ENCODE measurements at places on chromosomes 7 and 10. TPM values are rescaled to one million over a fixed set of nuclear protein-coding genes. Genes with fewer than 3 reads are reported as not detected.

OR6V1 gene
- not detected for total RNA-seq

HERC4 gene
- 77.4 TPM for total RNA-seq

NME8 gene
- 2.4 TPM for total RNA-seq

OR13A1 gene
- total RNA-seq = 0.56 TPM

GRCh38 chr10:49844775-49845595, 82.9 kb upstream of the OGDHL start:
- DNase-seq = no peak

DNA sequence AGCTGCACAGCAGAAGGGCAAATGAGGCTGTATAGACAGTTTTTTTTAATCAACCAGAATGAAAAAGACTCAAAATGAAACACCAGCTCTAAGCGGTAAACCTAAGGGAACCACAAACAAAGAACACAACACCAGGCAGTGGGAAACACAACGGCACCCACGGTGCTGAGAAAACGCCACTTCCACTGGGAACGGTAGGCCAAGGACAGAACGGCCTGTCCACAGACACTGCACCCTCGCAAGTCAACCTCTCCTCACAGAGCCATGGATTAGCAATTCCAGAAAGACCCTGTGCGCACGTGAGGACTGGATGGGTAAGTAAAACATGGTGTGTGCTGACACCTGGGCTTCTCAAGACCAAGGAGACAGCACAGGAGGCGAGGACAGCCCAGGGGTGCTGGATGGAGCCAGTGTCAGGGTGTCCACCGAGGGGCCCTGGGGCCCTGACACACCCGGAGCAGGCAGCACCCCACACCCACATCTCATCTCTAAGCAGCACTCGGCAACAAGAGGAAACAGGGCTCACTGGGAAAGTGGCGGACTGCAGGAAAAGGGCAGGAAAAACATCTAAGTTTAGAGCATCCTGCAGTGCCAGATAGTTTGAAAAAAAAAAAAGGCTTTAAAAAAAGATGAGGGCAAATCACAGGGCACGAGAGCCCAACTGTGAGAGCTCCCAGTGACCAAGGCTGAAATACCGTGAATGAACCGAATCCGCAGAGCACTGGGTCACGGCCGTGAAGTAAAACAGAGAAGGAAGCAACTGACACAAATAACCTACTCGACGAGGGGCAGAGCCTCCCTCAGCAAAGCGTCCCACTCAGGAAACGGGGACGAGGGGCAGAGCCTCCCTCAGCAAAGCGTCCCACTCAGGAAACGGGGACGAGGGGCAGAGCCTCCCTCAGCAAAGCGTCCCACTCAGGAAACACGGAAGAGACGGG, 120.2 kb downstream of the MAD1L1 start:
- no peak for DNase-seq

GRCh38 chr10:78359640-78360091, 326.0 kb downstream of the RPS24 start:
- DNase-seq = peak; percentile 30

DNA sequence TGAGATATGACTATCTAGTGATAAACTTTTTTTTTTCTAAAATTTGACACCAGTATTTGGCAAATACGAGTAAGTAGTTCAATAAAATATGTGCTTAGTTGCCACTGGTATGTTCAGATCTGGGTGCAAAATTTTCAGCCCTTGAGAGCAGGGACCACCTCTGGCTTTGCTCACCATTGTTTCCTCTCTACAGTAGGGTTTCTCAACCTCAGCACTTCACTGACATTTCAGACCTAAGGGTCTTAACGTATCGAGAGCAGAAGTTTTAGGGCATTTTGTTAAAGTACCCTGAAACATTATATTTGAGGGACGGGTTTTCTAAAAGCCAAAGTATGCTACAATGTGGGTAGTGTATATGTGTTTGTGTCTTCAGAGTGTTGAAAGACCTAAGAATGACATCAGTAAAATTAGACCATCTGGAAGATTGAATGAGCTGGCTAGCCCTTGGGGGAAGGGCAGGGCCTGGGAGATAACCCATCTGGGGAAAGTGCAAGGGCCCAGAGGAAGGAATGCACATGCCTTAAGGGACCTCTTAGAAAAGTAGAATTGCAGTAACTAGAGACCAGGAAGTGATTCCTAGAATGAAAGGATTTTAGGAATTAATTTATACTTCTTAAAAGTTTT, 11.8 kb downstream of the BZW2 start:
- no peak for DNase-seq

DNA sequence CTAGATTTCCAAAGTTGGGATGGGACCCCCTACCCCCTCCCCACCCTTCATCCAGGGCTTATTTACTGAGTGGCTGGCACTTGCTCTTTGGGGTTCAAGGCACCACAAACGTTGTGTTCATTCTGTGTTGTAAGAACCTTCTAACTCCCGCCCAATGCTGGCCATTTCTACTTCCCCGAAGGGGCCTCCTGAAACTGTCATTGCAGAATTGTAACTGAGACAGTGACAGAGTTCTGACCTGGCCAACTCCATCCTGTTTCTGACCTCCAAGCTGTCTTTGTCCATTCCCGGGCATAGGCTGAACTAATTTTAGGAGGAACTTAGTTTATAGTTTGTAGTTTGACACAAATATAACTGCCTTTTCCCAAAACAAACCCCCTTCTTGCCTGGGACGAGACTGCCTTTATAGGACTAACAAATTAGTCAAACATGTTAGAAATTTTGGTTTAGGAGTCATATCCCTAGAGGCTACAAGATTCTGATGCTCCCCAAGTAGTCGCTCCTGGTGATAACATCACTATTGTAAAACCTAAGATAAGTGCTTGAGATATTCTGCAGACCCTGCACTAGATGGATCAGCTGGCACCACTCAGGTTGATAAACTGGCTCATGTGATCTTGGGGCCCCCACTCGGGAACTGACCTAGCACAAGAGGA, 34.8 kb upstream of the ZMIZ2 start:
- no peak for DNase-seq

All from spleen (tissue), 13 donors.